ENCODE measurements at places on chromosomes 3 and 15.

GRCh38 chr3:51668756-51669155, 2.3 kb upstream of the TEX264 start:
- no peak for DNase-seq

- DNase-seq: no peak
Measured at GRCh38 chr3:10495003-10495402, 10.4 kb downstream of the ATP2B2 start.

DNA sequence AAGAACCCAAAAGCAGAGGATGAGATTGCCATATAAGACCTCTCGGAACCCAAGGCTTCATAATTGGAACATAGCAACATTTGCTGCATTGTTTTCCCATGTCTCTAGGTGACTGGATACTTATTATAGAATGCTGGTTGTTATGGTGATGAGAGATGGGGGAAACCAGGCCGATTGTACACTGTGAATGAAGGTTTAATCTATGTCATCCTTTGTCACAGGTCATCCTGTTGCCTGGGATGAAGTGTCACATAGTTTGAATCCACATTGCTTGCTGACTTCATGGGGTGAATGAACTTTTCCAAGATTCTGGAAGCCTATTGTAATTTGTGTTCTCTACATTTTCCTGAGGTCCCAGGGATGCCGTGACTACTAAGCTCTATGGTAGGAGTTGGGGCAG, 41.8 kb downstream of the CLEC3B start:
- no peak for DNase-seq

GRCh38 chr3:193375614-193376013, 2.9 kb downstream of the ATP13A5 start:
- no peak for DNase-seq

DNA sequence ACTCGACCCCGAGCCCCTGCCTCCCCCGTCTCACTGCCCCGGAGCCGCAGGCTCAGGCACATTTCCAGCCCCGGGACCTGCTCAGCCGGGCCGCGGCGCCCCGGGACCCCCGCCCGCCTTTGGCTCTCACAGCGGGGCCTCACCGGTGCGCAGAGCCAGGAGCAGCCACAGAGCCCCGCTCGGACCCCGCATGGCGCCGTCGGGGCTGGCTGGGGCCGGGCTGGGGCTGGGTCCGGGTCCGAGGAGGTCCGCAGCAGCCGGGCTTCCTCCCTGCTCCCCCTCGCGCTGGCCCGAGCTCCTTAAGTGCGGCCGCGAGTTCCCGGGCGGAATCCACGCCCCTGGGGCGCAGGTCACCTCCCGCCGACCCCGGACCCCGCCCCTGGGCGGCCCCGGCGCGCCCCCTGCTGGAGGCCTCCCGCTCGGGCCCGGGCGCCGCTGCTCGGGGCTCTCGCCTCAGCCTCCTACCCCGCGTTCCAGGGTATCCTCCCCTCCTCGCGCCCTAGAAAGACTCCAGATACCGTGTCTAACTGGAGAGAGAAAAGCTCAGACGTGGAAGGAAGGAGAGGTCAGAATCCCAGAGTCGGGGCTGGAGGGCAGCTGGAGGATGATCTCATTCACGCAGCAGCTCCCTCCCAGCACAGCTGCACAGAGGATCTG, at the start of gene MELTF:
Gene MELTF (minus strand): TSS at position 307 of the 657 bp plus-strand sequence. CDS start 115 bp downstream, at position 192.
- peak; percentile 65 for DNase-seq

- DNase-seq: peak; percentile 22
Measured at GRCh38 chr3:13654330-13655060, 105.6 kb downstream of the FBLN2 start.

- DNase-seq: no peak
Measured at GRCh38 chr3:69463531-69463930, 77.6 kb upstream of the FRMD4B start.

GRCh38 chr3:137709011-137709601, 55.0 kb upstream of the SOX14 start:
- DNase-seq: no peak

DNA sequence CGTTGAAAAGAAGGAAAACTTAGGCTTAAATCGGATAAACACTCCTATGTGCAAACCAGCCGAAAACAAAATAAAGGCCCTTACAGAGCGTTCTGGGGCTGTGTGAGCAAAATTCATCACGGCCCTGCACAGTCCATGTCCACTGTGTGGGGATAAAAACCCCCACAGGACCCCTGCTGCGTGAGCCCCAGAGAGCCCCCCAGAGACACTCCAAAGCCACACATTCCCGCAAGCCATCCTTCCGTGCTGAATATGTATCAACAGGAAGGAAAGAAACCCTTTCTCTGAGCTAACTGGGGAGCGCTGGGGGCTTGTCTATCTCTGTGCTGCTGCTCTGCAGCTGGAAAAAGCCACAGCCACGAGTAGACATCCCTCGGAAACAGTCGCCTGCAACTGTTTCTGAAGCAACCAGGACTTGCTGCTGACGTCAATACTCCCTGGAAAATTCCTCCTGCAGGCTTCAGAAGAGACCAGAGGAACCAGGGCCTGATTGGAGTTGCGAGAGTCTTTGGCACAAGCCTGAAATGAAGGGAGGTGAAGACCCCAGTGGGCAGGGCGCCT, 72.7 kb downstream of the NUP210 start:
- no peak for DNase-seq

GRCh38 chr3:2839876-2840275, 270.3 kb downstream of the IL5RA start:
- DNase-seq: no peak

DNA sequence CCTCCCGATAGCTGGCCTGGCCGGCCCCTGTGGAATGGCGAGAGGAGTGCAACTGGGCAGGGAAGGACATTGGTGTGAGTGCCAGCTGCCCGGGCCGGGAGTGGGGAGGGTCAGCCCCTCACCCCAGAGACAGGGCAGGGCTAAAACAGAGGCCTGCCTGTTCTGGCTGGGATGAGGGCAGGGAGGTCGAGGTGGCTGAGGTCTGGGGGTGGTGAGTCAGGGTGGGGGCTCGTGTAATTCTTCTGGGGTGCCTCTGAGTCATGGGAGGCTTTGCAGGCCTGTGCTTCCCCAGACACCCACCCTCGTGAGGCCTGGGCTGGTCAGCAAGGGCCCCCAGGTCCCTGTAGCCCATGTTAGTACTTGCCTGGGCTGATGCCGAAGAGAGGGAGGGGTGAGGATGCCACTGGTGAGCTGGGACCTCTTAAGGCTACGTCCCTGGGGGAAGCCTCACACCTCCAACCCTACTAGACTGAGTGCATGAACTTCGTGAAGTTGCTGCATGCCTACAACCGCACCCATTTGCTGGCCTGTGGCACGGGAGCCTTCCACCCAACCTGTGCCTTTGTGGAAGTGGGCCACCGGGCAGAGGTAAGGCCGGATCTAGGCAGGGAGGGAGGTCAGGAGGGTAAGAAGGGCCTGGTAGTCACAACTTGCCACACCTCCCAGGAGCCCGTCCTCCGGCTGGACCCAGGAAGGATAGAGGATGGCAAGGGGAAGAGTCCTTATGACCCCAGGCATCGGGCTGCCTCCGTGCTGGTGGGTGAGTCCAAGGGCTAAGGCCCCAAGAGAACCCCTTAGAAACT, 1.7 kb downstream of the SEMA3B start:
- DNase-seq: no peak

DNA sequence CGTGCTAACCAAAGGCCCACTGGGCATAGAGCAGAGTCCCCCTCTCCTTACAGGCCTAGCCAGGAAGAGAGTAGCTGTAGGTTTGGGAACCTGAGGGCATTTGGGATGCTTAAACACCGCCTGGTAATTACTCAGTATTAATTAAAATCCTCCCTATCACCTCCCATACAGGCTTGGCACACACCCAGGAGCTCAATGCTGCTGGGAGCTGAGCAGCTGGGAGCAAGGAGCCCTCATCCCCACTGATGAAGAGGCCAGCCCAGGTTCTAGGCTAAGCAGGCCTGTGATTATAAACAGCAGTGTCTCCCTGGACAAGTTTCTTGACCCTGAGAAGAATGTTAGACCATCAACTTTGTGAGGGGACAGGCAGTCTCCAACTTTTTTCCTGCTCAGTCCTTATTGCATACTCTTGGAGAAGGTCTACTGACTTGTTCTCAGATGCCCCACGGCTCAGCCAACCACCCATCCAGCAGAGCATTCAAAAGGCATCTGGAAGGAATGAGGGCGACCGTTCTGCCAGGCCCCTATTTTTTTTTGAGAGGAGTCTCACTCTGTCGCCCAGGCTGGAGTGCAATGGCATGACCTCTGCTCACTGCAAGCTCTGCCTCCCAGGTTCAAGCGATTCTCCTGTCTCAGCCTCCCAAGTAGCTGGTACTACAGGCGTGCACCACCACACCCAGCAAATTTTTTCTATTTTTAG, 1.3 kb upstream of the PRKAR2A start:
- DNase-seq: no peak

Measured in stimulated activated CD4-positive, alpha-beta T cell treated with anti-CD3 and anti-CD28 coated beads, Interleukin-4, amount 100 ng/mL, for 24 hours (primary cell).